ENCODE measurements at places on chromosomes 4 and X. TPM values are rescaled to one million over a fixed set of nuclear protein-coding genes. Genes with fewer than 3 reads are reported as not detected.

The IRS4 gene
- 0.10 TPM for total RNA-seq

The PCGF3 gene
- total RNA-seq = 29.5 TPM

The SLC16A2 gene
- total RNA-seq = 0.76 TPM

DNA sequence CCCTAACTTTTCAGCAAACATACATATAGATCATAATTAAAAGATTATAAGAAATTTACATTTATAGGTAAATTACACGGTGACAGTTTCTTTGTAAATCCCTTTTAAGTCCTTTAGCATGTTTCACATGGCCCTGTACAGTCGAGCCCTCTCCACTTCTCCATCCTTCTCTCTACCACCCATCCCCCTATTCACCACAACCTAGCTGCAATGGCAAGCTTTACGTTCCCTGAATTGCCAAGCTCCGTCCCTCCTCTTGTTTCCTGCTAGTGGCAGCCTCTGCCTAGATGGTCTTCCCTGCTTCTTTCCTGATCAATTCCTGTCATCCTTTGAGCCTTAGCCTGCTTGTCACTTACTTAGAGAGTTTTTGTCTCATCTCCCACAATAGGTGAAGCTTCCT lies 116.2 kb downstream of the TMA16 start:
- no peak for DNase-seq

DNA sequence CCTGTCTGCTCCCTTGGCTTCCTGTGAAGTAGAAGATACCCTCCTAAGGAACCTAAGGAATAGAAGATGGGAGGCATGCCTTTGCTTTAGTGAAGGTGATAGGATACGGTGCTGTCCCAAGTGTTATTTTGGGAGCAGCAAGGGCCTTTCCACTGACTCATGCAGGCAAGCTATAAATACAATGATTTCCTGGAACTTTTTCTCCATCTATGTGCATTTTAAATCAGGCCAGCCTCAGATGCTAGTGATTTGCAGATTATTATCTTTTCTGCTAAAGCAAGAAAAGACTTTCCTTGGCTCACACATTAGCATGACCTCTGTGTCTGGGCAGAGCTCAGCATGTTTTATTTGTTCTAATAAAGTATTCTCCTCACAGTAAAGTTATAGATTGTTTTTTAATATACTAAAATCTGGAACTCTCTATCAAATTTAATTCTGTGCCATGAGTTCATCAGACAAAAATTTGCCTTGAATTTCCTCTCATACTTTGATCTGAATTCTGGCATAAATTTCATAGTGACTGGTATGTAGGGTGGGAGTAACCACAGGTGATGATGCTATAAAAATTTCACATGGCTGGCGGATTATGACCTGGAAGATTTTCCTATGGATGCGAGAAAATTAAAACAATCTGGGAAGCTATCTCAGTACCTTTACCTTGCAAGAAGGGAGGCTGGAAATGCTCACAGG lies 131.7 kb downstream of the REPS2 start:
- no peak for DNase-seq

DNA sequence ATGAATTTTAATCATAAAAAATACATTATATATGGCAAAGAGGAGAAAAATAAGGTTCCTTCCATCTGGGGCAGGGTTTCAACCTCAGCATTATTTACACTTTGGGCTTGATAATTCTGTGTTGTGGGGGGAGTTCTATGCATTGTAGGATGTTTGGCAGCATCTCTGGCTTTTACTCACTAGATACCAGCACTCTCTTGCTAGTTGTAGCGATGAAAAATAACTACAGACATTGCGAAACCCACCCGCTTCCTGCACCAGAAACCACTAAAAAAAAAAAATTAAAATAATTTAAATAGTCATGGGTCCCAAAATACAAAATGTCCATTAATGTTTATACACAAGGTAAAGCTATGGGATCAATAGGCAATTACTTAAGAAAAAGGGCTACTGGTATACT lies 52.7 kb downstream of the PPP3CA start:
- no peak for DNase-seq

The GPRASP3 gene
- total RNA-seq = 4.9 TPM

DNA sequence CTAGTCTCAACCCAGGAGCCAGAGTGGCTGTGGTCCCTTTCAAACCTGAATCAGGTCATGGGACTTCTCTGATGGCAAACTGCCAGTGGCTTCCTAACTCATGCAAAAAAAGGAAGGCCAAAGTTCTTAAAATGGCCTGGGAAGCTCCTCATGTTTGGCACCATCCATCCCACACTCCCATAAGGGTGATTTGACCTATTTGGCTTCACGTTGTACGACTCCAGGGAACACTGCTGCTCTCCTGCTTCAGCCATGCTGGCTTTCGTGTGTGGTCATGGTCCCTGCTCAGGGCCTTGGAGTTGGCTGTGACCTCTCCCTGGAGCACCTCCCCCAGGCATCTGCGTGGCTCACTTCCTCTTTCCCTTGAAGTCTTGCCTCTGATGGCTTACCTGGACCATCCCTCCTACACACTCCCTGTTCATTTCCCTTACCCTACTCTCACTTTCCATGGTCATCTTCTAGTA lies 12.8 kb upstream of the TMSB4X start:
- no peak for DNase-seq

GRCh38 chr4:188218392-188218791 lies 79.2 kb downstream of the TRIML1 start:
- DNase-seq = no peak

The SOWAHB gene
- 3.7 TPM for total RNA-seq

- DNase-seq = peak; percentile 19
Observed at GRCh38 chr4:175380841-175381240, 431.2 kb downstream of the GPM6A start.

DNA sequence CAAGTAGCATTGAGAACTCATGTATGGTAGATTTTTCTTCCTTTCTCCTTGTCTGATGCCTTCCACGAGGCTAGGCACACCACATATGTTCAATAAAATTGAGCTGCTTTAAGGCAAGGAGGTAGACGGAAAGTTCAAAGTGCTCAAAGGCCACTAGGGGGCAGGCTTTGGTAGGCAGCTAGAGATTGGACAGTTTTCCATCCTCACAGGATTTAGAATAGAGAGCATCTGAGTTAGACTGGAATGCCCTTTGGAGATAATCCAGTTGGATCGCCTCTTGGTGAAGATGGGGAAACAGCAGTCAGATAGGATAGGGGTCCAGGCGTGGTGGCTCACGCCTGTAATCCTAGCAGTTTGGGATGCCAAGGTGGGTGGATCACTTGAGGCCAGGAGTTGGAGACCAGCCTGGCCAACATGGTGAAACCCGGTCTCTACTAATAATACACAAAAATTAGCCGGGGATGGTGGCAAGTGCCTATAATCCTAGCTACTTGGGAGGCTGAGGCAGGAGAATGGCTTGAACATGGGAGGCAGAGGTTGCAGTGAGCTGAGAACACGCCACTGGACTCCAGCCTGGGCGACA lies 30.4 kb downstream of the ELF4 start:
- DNase-seq = peak; percentile 61

DNA sequence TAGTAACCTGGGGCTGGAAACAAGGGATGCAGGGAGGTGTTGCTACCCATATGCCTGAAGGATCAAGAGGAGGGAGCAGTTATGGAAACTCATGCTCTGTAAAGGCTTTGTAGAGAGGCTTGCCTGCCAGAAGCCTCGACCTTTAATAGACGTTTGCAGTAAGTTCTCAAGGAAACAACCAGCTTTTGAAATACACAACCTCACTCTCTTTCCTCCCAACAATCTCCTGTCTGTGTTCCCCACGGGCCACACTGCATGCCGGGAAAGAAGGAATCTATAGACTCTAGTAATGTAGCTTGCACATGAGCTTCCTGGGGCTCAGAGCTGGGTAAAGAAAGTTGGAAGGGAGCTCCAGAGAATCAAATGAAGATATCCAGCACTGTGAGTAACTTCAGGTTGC lies 101.6 kb upstream of the PACRGL start:
- no peak for DNase-seq

- DNase-seq = no peak
Observed at GRCh38 chr4:1331591-1332353, 15.2 kb upstream of the UVSSA start.

The MAGEC1 gene
- not detected for total RNA-seq

The UGT2A1 gene
- total RNA-seq = not detected

The F8A3 gene
- total RNA-seq = 15.7 TPM

The SGCB gene
- total RNA-seq = 10.4 TPM

The RAB33A gene
- total RNA-seq = not detected

The TCEAL2 gene
- total RNA-seq = not detected

The ADH7 gene
- not detected for total RNA-seq

The RADX gene
- total RNA-seq = 4.3 TPM

DNA sequence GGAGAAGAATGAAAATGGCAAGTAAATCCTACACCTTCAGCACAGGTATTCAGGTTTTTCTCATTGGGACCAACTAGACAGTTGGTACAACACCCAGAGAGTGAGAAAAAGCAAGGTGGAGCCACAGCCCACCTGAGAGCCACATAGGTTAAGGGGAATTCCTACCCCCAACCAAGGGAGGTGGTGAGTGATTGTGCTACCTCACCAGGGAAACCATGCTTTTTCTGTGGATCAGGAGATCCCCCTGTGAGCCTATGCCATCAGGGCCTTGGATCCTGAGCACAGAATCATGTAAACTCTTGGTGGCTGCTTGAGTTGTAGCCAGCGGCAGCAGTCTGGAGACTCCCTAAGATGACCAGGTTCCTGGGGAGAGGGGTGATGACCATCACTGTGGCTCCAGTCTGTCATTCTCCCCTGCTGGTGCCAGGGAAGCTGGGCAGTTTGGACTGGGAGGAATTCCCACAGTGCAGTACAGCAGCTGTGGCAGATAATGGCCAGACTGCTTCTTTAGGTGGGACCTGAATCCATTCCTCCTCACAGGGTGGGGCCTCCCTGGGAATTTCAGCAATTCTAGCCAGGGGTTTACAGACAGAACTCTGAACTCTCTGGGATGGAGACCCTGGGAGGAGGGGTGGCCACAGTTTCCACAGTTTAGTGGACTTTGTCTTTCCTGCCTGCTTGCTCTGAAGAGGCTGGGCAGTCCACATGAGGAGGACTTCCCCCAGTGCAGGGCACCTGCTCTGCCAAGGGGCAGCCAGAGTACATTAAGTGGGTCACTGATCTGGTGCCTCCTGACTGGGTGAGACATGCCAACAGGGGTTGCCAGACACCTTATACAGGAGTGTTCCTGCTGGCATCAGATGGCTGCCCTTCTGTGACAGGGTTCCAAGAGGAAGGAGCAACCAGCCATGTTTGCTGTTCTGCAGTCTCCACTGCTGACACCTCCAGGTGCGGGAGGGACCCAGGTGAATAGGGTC lies 43.2 kb downstream of the PARM1 start:
- no peak for DNase-seq

Data from Calu3 (cell line).